ENCODE measurements at places on chromosomes 13 and 19.

- no peak for DNase-seq
Measured at GRCh38 chr19:18737337-18737953, 53.7 kb downstream of the COMP start.

DNA sequence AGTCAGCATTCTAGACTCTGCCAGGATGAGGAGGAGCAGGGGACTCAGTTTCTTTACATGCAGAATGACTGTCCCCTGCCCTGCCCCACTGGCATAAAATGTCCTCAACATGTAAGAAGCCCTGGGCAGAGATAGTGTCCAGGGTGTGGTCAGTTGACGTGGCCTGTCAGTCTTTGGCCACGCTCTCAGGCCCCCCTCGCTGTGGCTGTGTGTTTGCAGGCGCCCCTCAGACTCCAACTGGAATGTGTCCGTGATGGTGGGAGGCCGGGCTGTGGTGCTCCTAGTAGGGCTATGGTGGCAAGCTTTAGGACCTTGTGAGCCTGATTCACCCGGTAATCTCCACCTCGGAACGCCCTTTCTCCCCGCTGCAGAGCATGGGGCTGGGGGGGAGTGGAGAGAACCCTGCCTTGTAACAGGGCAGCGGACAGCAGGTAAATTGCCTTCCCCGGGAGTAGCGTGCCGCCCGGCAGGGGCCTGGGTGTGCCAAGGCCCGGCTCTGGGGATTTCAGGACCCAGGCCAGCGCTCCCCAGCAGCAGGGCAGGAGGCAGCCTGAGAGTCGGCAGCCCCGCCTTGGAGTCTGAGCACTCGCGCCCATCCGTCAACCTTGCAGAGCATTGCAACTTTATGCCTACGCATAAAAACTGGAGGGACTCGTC is 62.3 kb downstream of the CHST8 start:
- no peak for DNase-seq

DNA sequence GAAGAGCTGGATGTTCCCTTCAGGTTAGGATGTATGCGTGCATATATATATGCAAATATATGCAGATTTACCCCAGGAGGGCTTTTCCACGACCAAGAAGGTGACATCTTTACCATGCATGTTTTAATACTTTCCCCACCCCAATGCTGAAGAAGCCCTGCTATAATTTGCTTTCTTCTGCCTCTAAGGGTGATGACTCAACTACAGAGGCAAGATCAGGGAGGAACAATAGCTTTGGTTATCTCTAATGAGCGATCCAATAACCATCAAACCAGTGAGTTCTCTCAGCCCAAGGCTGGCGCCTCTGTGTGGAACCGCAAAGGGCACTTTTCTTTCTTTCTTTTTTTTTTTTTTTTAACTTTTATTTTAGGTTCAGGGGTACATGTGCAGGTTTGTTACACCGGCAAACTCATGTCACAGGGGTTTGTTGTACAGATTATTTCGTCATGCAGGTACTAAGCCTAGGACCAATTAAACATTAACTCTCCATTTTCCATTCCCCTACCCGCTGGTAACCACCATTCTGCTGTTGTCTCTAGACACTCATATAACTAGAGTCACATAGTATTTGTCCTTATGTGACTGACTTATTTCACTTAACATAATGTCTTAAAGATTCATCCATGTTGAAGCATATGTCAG is 25.7 kb upstream of the UBE2L5 start:
- DNase-seq, result no peak

DNA sequence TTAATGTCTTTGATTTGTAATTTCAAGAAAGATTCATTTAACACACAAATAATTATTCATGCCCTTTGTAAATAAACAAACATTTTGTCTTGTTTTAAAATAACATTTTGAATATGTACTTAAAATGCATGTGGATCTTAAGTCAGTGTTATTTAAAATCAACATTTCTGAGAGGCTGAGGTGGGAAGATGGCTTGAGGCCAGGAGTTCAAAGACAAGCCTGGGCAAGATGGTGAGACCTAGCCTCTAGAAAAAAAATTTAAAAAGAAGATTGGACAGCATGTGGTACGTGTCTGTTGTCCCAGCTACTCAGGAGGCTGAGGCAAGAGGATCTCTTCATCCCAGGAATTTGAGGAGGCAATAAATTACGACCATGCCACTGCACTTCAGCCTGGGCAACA is 1268.2 kb downstream of the SLITRK1 start:
- DNase-seq, result no peak

- no peak for DNase-seq
Measured at GRCh38 chr13:110538632-110539031, 22.9 kb downstream of the RAB20 start.

- DNase-seq, result no peak
Measured at GRCh38 chr13:26558987-26559386, 1.5 kb downstream of the WASF3 start.

GRCh38 chr13:32746474-32746873 is 160.2 kb downstream of the PDS5B start:
- DNase-seq, result no peak

DNA sequence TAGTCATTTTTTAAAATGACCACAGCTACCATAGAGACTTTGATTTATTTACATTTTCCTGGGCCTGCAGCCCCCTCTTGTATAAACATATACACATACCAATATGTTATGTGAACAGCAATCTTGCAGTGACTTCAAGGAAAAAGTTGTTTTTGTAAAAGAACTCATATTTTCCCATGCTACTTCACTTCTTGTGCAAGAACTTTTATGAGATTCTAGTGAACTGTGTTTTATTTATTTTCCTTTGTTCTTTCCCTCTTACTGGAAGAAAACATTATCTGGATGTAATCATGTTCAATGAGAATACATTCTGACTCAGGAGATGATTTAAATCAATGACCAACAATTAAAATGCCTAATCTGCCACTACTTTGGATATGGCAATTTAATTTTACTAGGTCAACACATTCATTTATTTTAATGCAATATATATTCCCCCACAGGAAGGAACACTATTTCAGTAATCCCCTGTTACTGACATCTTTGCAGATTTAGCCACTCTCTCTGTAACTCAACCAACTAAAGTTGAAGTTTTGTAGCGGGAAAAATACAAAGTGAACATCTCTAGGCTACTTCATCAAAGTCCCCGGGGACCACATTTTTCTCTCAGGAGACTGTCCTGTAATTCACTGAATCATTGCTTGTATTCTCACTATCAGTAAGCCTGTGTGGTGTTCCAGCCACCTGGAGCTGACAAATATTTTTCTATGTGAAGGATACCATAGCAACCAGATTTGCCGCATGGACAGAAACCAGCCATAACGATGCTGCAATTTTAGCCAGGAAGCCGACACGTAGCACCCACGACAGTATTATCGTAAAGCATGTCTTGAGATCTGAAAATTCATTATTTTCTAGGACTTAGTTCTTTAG is 90.5 kb downstream of the STARD13 start:
- DNase-seq, result no peak
